ENCODE measurements at places on chromosomes 12 and 14.

- DNase-seq: no peak
Measured at GRCh38 chr12:51590347-51591015, 552 bp upstream of the SCN8A start.

DNA sequence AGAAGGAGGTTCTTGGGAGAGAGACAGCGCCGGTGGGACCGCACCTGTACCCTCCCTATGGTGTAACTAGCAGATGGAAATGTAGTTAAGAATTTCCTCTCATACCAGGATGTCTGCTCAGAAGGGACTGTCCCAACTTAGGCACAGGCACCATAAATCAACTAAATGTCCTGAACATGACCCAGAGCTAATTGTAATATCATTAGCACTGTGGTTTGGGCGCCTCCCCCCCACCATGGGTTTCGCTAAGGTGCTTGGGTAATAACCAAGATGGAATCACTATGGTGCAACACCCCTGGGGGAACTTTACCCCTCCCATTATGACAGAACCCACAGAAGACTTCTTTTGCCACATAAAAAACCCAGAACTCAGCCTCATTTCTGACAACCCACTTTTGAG, 15.9 kb downstream of the ZNF641 start:
- DNase-seq: no peak

GRCh38 chr12:95237315-95237714, 19.7 kb downstream of the VEZT start:
- no peak for DNase-seq

- no peak for DNase-seq
Measured at GRCh38 chr12:52087961-52088820, 8.7 kb downstream of the SMIM41 start.

DNA sequence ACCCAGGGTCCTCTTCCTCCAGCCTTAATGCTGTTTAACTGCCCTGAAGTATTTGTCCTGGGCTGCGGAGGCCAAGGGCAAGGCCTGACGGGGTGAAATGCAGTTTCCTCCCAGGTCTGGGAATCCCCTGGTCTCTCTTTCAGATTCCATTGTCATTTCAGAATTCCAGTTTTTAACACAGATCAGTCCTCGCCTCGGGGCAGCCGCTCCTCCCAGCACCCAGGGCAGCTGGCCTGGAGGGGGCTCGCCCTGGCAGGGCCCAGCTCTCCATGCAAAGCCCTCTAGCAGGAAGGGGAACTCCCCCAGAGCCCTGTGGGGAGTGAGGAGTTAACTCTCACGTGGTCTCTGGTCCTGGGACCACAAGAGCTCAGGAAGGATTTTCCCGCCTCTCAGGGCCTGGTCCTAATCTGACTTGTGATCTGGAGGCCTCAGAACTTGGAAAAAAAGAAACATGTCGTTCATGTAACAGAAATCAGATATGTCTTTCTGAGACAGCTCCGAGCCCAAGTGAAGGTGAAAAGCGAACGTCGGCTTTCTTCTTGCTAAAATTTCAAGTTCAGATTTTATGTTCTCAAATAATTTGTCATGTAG, 265.6 kb upstream of the SFSWAP start:
- DNase-seq: no peak

GRCh38 chr12:22967171-22967570, 342.2 kb downstream of the ETNK1 start:
- DNase-seq: no peak

DNA sequence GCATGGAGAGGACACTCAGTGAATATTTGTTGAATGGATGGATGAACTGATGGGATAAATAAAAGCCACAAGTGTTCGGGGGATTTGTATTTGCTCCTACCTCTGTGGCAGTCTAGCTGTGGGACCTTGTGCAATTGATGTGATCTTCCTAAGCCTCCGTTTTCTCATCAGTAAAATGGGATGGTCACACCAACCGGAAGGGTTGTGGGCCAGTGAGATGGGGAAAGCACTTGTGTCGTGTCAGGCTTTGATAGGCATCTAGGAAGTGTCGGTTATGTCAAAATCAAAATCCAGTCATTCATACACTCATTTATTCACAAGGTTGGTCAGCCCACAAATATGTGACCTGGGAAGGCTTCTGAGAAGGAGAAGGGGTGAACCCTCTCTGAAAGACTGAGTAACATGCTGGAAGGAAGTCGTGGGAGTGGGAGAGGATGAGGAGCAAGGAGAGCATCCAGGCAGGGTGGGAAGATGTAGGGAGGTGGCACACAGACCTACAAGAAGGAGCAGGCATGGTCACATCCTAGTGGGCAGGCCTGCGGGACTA, 7.8 kb upstream of the SERPINA9 start:
- no peak for DNase-seq

GRCh38 chr12:7354529-7354928, 50.7 kb downstream of the ACSM4 start:
- no peak for DNase-seq

DNA sequence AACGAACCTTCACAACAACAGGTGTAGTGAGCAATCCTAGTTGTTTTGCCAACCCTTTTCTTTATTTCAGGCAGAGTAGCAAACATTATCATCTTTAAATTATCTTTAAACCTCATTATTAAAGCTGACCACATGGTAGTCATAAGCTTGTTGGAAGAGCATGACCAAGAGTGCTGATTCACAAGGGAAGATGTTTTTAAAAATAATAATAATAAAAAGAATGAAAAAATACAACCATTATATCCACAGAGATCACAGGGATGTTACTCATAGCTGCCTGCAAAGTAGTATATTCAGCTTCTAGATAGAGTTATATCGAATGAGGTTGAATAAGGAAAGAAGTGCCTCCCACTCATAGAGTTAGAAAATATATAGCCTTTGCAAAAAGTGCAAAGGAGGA, 101.0 kb upstream of the FLRT2 start:
- DNase-seq: no peak

DNA sequence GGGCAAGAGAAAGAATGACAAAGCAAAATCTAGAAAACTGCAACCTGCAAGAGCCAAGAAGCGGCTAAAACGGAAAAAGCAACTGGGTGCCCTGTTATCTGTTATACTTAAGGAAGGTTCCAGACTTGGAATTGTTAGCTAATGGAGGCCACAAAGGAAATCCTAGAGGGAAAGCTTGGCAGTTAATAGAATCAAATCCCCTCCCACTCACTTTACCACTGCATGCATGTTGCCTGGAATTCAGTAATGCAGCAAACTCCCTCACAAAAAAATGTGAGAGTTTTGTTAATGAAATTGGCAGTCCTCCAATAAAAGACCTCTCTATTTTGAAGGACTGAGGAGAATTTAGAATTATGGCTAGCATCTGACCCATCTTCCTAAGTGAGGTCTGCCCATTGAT, 164.2 kb upstream of the SOX5 start:
- DNase-seq: no peak

DNA sequence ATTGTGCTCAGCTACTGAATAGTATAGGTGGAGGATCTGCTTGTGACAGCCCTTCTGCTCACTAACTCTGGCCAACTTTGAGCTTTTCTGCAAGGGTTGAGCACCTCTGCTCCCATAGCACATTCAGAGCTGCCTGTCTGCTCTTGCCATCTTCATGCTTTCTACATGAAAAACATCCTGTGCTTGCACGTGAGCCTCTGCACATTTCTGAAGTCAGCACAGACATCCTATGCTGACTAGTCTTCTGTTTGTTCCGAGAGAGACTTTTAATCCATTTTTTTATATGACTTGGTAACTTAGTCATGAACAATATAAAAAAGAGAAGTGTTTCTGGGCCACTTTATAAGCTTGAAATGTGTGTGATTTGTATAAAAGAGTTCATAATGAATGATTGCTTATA, 969.3 kb downstream of the TMTC2 start:
- DNase-seq: no peak

DNA sequence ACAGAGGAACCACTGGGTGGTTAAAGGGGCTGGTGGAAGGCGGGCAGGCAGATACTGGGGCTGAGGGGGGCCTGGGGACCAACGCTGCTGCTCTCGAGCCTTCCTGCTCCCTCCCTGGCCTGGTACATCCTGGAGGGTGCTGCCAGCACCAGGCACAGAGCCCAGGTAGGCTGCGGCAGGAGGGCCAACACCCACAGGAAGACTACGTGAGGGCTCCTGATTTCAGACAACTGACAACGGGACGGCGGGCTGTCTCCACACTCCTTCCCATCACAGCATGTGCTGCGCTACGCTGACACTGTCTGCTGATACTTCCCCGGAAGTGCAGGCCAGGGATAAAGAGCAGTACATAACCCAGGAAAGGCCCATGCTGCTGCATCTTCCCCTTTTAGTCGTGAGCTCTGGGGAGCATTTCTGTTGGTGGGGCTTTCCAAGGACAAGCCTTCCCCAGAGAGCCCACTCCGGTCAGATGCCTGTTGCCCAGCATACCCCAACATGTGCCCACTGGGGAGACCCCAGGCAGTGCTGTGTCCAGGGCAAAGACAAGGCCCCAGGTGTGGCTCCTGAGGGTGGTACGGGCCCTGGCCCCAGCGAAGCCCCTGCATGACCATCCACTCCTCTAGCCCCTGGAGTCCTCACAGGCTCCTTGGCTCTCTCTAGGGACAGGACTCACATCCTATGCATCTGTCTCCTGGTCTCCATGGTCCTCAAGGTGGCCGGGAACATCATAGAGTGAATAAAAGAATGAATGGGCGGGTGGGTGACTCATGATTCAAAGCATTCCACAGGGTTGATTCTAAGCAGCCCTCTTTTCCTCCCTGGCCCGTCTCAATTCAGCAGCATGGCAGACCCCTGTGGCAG, 38.0 kb downstream of the CHGA start:
- no peak for DNase-seq

DNA sequence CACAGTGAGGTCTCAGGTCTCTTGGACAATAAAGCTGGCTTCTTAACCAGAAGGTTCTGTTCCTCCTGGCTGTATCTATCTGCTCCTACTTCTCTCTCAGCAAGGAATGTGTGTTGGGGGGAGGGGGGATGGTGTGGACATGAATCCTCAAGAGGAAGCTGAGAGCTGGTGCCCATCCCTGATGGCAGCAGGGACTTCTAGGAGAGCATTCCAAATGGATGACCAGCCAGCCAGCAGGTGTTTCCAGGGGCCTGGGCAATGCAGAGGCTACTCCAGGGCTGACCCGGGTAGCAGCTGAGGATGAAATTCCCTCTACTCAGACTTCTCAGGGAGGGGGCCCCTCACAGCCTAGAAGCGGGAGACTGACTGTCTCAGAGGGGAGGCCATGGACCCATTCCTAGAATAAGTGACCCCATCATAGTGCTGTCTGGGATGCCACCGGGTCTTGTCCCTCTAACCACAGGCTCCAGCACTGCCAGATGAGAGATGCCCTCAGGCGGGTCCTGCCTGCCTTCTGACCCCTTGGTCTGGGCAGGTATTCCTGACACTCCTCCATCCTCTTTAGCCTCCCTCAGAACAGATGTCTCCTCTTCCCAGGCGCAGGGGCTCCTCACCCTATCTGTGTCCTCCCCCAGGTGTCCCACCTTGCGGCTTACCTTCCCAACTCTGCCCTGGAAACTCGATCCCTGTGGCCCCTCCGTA, 1.2 kb downstream of the RAB15 start:
- DNase-seq: no peak

- no peak for DNase-seq
Measured at GRCh38 chr14:99908653-99909250, 115.5 kb downstream of the EML1 start.

Data from AG04449 (cell line).